ENCODE measurements at places on chromosomes 1 and 21.
A peak's percentile ranks its signal among the peaks of the same experiment; 100 is the strongest.

DNA sequence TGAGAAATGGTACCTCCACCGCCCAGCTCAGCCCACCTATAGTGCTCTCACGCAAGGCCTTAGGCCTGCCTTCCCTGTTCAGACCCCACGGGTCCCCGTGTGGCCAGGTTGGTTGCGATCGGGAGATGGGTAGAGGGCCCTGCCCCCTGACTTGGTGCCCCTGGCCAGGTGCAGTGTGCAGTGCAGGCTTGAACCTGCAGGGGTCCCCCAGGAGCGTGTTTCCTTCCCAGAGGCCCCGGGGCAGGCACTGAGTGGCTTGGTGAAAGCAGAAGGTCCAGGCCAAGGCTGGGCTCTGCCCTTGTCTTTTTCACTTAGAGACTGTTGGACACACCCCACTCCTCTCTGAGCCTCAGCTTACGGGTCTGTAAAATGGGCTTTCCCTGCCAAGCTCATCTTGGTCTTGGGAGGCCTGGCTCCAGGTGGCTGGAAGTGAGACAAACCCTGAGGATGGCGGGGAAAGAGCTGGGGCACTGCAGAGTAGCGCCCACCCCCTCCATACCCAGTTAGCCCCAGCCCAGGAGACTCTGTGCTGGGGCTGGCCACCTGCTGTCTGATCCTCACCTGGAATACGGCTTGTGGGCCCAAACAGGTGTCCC is 9.3 kb upstream of the HES5 start:
- no peak for DNase-seq

DNA sequence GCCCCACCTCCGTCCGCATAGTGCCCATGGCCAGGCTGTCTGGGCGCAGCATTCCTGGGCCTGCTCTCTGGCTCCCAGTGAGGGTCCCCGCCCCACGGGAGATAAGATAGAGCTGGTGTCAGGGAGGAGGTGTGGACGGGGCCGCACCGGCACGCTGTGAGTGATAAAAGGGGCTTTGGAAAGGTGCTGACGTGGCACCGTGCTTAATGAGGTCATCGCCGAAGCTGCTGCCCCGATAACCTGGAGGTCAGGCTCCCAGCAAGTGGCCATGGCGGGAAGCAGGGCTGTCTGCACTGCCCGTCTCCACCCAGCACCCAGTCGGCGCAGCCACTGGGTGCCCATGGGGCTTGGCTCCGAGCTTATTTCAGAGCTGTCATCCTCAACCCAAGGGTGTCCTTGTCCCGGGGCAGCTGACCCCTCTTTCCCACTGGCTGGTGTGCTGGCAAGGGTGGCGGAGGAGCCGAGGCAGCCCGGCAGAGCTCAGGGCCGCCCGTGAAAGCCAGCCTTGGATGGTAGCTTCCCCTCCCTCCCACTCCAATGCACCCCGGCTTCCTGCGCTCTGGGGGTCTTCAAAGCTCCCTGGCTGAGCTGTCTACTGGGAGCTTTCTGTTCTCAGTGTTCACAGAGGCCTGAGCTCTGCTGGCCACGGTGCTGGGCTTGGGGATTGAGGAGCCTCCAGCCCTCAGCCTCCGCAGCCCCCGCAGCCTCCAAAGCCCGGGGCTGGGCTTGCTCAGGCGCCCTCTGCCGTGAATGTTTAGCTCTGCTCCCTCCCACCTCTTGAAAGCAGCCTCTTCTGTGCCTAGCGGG is 105.1 kb upstream of the ARHGEF16 start:
- no peak for DNase-seq

DNA sequence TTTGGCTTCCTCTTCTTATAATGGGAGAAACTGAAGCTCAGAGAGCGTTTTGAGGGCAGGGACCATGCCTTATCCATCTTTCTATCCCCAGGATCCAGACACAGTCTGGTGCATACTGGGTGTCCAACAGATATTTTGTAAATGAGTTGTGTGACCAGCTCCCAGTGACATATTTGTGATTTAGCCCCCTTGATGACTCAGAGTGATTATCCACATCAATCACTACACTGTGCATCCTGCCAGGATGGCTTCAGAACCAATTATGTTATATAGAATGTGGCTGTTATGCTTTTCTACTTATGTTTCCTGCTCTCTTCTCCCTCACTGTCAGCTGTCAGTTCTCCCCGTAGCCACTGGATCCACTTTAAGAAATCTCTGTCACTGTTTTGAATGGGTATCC is 11.3 kb downstream of the OLFML3 start:
- DNase-seq, result no peak

GRCh38 chr1:18641005-18641941 is 10.6 kb downstream of the PAX7 start:
- DNase-seq, result no peak

DNA sequence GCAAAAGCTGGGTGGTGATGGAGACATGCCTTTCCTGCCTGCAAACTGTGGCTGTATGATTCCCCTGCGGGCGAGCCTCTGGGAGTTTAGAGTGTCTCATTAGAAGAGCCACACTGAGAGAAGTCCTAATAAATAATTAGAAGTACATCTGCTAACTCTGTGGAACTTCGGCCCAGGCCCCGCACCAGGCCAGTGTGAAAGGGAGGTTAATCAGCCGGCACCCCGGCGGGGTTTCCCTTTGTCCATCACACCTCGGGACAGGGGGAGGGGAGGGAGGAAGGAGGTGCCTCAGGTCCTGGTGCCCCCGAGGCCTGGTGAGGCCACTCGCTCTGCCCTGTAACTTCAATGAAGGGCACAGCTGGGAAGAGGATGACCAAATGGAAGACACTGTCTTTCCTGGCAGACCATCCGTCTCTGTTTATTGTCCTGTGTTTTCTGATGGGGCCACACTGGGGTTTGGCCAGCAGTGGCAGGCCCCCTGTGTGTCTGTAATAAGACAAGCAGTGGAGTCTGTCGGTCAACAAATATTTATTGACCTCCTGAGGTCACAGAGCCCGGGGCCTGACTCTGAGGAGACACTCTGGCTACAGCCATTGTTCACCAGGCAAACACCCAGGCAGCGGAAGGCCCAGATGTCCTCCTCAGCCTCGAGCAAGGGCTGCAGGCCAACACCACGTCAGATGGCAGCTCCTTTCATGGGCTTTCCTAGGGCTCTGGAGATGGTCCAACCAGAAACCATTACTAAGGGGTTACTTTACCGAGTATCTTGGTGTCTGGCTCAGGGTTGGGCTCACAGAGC is 267.5 kb upstream of the RAB4A start:
- DNase-seq, result no peak

GRCh38 chr1:10514490-10515235 is 39.9 kb downstream of the PEX14 start:
- peak; percentile 48 for DNase-seq

- DNase-seq, result peak; percentile 40
Observed at GRCh38 chr1:185300152-185300551, 16.9 kb downstream of the IVNS1ABP start.

- no peak for DNase-seq
Observed at GRCh38 chr1:228494970-228495853, 8.0 kb downstream of the RNF187 start.

- DNase-seq, result peak; percentile 28
Observed at GRCh38 chr21:21232320-21232719, 234.1 kb downstream of the NCAM2 start.

DNA sequence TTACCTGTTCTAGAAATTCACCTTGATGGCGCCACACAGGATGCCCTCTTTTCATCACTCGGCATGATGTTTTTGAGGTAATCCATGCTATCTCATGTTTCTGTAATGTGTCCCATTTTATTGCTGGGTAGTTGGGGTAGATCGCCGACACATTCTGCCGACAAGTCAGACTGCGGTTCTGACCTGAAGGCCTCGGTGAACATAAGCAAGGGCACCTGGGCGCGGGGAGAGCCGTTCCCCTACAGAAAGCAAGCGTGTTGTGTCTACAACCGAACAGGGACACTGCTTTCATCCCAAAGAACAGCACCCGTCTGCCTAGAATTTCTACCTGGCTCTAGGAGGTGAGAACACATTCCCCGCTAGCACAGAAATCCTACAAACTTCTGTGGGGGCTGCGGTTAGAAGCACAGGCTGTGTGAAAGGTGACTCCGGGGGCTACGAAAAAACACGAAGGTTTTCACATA is 149.2 kb downstream of the PPIAL4G start:
- DNase-seq, result no peak

DNA sequence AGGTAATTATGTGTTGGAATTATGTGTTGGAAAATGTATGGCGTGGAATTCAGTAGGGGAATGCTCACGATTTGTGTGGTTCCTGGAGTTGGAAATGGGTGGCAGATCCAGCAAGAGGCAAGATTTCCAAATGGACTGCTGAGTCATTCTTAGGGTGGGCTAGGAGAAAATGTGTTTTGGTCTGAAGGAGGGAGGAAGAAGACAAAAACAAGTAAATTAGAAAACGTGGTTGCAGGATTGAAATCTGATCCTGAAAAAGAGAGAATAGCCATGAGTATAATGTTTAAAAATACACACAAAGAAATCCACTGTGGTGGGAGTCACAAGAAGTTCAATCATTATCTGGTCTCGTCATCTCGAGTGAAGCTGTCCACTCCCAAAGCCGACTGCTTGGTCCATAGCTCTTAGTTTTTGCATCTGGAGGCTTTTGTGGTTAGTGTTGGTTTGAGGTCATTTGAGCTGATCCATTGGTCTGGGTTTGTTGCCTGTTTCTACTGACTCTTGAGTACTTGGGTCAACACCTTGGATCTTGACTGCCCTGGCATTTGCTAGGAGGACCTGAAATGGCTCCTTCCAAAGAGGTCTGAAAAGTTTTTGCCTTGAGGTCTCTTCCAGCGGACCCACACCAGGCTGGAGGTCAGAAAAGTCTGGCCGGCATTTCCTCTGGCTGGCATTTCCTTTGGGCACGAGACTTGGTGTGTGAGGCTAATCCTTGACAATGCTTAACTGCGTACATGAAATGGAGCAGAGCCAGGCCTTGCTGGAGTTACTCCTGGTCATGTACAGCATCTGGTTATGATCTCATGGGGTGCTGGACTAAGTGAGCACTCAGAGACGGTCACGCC is 9.2 kb downstream of the MX2 start:
- DNase-seq, result no peak

DNA sequence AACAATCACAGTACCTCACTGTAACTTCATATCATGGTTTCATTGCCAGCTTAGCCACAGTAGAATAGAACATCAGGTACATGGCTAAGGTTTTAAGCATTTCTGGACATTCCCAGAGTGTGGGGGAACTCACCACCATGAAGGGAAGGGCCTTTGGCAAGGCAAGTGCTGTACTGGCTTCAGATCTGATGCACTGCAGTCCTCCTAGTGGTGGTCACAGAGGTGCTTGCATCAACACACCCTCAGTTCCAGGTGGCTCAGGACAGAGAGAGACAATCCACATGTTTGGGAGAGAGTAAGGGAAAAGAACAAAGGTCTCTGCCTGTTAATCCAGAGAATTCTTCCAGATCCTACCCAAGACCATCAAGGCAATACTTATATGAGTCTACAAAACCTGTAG is 528.4 kb upstream of the RGS18 start:
- no peak for DNase-seq

- DNase-seq, result peak; percentile 51
Observed at GRCh38 chr1:19800076-19800804, 524 bp upstream of the TMCO4 start.

All from SJCRH30 (cell line).